Stimulated activated CD4-positive, alpha-beta T cell treated with anti-CD3 and anti-CD28 coated beads, Interleukin-1b, Interleukin-23, amount 100 ng/mL, for 48 hours (primary cell): ENCODE measurements at places on chromosomes 11 and 22.

- peak; percentile 32 for DNase-seq
Measured at GRCh38 chr11:66317322-66317722, 478 bp upstream of the CD248 start.

DNA sequence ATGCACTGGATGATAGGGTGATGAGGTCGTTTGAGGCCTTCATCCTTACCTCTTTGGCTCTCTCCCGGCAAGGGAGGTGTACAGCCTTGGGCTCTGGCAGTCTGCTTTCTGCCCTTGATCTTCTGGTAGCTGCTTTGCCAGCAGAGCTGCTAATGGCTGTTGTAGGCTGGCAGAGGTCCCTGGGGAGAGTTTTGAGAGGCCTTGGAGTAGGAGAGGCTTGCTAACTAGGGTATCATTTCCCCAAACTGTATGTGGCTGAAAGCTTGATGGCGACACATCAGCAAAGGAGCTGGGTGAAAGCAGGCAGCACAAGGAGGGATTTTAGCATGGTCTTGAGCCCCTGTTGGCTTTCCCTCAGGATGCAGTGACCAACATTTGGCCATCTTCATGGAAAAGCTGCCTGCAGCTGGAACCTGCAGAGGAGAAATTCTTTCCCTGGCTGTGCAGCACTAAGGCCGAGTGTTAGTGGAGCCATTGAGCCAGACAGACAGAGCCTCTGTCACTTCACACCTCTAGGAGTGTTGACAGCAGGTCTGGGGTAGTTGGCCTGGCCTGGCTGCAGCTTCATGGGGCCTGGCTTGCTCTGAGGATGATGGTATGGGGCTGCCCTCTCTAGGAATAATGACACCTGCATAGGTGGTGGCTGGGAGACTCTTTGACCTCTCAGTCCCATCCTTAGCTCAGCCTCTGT, 3.5 kb upstream of the AMPD3 start:
- no peak for DNase-seq

GRCh38 chr22:16776080-16776479, 49.1 kb downstream of the XKR3 start:
- DNase-seq: no peak

DNA sequence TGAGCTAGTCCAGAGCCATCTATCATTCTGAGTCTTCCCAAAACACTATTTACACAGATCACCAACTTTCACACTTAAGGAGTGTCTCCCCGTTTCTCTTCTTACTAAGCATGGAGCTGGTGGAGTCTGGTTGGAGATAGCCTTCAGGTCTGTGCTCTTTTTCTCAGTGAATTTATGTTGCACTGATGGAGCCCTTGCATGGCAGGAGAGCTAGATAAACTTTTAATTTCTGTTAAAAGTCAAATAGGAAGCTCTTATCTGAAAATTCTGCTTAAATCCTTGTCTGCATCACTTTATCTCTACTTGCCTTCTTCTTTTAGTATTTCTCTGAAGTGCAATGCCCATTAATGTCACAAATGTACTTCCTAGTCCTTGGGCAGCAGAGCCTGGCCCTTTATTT, 63.4 kb downstream of the ST3GAL4 start:
- no peak for DNase-seq

- no peak for DNase-seq
Measured at GRCh38 chr22:24043958-24044357, 32.9 kb downstream of the CABIN1 start.

DNA sequence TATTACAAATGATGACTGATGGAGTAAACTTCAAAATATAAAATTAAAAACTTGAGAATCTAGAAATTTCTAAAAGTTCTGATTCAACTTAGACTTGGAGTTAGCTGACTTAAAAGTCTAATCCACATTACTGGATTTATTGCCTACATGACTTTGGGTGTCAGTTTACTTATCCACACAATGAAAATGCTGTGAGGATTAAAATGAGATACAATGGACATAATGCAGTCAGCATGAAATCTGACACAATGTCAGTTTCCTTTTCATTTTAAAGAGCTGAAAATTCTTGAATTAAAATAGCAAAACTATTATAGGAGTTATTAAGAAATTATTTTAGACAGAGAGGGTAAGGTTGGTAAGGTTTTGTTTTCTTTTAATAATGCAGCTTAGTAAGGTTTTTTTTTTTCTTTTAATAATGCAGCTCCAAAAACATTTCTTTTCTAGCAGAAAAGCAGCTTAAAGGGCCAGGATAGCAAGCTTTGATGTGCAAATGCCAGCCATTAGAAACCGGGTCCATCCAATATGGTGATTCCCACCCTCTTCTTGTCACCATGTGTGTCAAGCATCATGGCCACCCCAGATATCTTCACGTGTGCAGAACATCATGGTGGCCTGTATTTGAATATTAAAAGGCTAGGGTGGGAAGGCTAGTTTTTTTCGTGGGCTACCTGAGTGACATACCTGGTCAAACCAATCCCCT, 18.9 kb downstream of the APIP start:
- no peak for DNase-seq

DNA sequence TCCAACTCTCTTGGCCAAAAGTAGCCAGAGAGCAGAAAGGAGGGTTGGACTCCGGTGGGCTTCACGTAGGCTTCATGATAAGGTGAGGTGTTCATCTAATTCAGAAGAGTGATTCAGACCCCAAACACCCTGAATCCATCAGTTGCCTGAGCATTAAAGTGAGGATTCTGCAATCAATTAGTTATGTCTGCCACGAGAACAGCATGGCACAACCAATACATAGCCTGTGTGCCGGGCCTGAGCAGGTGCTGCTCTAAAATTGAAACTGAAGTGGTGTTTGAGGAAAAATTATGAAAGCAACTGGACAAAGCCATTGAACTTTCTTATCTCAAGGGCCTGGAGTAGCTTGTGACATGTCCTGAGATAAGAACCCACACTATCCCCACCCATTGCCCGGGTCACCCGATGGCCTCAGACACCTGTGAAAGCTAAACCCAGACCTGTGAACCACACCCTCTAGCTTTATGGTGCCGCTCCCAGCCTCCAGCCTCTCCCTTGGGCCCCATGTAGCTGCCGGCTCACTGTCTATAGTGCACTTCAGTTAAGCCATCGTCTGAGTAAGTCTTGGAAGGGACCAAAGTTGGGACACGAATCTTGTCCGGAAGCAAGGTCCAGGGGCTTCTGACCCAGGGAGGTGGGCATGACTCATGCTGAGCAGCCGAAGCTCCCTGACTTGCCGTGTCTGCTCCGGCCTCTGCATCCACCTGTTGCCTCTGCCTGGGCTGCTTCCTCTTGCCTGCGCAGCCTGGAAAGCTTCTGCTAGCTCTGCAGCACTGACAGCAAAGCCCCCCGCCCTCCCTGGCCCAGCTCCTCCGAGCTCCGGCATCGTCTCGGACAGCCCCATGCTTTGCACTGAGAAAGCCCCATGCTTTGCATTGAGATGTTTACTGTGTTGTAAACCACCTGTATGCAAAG, 5.7 kb upstream of the MYEOV start:
- no peak for DNase-seq
